ENCODE measurements at places on chromosomes 7 and 10.

- no peak for DNase-seq
Measured at GRCh38 chr7:129642871-129643549, 31.5 kb downstream of the NRF1 start.

DNA sequence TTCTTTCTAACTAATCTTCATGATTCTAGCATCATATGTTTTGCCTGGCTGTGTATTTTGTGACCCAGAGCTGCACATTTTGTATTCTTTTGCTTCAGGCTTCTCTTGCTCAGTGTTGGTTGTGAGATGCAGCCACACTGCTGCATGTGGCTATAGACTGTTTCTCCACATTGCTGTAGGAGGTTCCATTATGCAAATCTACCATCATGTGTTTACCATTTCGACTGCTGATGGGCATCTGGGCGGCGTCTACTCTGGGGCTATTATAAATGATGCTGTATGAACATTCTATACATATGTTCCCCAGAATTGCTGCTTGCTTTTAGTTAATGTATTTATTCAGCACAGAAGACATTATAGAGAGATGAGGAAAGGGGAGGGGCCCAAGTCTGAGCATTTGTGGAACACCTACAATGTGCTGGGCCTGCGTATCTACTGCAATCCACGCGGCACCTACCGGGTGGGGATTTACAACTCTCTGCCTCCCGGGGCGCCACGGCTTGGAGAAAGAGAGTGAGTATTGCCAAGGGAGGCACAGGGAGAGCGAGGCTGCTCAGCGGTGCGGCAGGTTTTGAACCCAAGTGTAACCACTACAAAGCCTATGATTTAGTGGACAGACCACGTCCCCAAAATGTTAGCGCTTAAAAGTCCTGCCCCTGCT, 172.5 kb downstream of the PRKAG2 start:
- no peak for DNase-seq

DNA sequence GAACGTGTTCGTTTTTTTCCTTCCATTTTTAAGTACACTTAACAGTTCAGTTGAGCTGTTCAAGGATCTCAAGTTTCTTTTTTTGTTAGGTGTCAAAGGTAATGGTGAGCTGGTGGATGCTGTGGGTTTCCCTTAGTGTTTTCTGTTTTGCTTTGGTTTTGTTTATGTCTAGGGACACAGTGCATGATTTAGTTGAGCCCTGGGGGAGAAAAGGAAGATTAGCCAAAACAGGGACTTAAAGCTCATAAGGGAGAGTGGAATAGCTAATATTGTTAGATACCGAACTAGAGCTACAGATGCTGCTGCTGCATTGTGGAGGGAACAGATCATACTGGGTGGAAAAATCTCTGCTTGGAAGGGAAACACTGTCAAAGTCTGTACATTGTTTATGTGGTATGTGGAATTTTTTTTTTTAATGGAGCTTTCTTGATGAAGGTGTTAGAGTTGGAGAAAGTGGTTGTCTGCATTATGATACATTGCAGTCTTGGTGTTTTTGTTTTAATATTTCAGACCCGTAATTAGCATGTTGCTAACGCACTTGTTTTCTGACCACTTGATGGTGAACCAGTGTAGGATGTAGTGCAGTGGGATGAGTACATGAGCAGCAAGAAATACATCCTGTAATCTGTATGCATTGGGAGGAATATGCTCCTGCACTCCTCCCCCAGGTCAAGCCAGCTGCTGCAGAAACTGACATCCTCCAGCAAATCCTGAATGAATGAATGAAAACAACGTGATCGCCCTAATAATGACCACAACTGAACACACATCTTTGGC, 2.1 kb downstream of the GLCCI1 start:
- no peak for DNase-seq

DNA sequence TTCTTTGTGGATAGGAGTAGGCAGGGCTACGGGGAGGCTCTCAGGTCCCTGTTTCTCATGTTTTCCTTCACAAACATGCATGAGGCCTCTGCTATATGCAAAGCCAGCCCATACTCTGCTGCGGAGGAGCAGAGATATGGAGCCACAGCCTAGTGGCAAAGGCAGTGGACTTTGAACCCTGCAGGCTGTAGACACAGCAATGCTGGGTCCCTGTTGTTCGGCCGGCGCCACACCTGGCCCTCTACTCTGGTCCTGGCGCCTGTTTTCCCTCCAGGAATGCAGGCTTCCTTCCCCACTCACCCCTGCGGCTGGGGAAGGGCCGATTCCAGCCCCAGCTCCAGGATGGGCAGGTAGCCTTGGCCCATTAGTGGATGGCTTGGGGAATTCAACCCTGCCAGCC, 11.5 kb downstream of the CLRN3 start:
- no peak for DNase-seq

DNA sequence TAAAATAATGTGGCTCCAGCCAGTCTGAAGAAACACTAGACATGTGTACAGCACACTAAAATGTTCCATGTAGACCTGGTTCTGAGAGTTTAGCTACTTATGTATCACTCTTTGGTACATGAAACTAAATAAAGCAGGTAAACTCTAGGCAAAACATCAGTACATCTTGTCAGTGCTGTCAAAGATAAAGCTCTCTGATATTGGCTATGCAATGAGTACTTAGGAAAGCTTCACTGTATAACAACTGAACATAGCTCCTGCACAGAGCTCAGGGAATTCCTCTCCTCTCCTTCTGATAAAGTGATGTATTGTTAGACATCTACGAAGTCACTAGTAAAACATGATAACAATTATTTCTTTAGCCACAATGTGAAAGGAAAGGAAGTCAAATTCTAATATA, 3.5 kb downstream of the LRRN3 start:
- no peak for DNase-seq

DNA sequence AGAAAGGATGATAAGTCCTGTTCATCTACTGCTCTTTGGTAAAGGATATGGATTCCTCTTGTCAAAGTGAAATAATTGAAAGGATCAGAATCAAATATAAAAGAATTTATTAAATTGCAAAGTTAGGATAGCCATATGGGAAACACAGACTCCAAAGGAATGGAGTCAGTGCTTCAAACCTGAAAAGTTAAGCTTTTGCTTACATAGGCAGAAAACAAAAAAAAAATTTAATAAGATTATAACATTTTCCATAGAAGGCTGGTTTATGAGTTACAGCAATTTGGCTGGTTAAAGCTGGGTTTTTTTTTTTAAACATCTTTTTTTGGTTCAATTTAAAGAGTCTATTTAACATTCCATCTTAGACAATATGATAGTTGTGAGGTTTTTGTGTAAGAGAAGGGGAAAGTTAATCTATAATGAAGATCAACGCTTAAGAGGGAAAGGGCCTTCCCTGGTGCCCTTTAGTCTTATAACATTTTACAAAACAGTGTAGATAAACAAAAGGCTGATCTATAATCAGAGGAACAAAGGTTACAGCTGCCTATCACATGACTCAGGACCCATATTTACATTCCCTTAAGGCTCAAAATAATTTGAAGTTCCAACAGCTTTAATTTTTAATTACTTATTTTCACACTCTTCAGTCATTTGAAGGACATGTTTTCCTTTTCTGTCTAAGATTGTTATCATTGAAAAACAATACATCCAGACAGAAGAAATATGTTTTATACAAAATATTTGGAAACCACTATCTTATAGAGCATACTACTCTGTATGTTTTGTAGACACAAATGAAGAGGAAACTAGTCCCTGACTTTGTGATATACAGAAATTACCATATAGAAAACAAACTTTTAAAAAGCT, 234.3 kb upstream of the MBL2 start:
- no peak for DNase-seq

DNA sequence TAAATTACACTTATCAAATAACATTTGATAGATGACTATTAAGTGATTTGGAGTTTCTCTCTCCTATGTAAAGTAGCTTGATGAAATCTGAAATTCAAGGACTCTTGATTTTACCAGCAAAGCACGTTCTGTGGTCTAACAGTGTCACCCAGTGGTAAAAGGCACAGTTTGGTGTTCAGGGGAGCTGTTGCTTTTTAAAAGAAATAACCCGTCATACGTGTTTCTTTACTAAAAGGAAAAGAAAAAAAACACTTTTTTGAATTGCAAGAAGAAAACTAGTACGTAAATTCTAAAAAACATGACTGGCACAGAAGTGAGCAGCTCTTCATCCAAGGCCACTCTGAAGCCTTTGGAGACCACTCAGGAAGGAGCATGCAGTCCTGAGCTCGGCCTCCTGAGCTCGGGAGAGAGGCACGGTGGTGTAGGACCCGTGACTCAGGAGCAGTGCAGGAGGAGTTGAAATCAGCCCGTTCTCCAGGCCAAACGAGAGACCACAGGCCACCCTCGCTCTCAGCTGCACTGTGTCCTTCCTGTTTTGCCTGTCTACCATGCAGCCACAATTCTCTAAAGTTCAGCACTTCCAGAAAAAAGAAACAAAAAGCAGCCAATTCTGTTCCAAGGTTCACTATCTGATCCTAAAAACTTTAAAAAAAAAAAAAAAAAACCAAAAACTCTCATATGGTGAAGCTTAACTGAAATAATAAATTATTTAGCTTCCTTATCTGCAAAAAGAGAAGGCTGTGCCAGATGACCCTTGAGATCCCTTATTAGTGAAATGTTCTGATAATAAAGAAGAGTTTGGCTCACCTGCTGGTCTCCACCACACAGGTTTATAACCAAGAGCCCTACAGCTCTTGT, 212.6 kb upstream of the FRMD4A start:
- no peak for DNase-seq

Data from GM13977 (cell line).